ENCODE measurements at places on chromosomes 1 and 21.
A peak's percentile ranks its signal among the peaks of the same experiment; 100 is the strongest.

GRCh38 chr1:244388961-244389360 lies 62.7 kb downstream of the ADSS2 start:
- DNase-seq: no peak

DNA sequence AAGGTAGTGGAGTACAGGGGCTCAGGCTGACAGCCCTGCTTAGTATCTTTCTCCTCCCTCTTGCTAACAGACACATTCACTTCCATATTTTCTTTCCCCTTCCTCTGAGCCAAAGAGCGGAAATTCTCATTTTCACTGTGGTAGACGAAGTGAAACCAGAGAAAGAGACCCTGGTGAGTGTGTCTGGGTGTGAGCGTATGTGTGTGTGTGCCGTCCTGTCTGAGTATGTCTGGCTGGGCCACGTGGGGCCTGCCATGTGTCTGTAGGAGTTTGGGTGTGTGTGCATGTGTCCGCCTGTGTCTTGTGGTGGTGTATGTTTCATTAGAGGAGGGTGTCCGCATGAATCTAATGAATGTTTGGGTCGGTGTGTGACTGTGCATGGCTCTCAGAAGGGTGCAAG lies 1.7 kb downstream of the COL8A2 start:
- DNase-seq: no peak

- no peak for DNase-seq
These were observed 1382.6 kb upstream of the ADGRL2 start for GRCh38 chr1:80418134-80418533.

DNA sequence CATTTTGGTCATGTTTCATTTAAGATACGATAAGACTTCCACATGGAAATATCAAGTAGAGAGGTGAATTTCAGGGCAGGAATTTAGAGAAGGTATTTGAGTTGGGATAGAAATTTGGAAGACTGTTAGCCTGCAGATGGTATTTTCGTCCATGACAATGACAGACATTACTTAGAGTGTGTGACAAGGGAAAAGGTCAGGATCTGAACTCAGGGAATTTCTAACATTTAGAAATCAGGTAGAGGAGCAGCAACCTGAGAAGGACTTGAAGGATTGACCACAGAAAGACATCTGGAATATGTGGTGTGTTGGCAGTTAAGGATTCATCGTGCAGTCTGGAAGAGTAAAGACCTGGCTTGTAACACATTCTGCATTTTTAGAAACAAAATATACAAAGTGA lies 57.9 kb downstream of the RABGAP1L start:
- no peak for DNase-seq

DNA sequence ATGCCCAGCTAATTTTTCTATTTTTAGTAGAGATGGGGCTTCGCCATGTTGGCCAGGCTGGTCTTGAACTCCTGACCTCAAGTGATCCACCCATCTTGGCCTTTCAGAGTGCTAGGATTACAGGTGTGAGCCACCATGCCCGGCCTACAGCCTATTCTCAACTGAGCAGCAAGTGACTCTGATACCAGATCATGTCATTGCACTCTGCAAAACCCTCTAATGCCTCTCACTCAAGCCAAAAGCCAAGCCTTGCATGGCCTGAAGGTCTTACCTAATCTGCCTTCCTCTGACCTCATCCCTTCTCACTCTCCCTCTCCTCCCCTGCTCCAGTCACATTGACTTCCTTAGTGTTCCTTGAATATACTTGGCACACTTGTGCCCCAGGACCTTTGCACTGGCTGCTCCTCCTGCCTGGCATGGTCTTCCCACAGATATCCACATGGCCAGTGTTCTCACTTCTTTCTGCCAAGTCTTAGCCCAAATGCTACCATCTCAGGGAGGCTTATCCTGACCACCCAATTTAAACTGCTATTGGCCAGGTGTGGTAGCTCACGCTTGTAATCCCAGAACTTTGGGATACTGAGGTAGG lies 8.2 kb upstream of the ASAP3 start:
- DNase-seq: no peak

DNA sequence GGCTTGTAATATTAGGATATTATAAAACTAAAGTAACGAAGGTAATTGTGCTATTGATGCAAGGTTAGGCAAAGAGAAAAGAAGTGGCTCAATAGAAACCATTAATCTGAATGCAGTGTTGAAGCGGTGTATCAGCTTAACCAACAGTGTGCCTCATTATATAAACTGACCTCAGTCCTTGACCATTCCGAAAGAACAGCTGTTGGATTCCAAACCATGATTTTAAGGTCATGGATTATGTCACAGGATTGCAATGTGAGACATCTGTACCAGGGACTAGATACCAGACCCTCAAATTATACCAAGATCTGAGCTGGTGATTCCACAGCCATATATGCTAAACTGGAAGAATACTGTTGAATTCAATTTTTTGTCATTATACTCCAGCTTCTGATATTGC lies 134.2 kb upstream of the HP1BP3 start:
- no peak for DNase-seq

DNA sequence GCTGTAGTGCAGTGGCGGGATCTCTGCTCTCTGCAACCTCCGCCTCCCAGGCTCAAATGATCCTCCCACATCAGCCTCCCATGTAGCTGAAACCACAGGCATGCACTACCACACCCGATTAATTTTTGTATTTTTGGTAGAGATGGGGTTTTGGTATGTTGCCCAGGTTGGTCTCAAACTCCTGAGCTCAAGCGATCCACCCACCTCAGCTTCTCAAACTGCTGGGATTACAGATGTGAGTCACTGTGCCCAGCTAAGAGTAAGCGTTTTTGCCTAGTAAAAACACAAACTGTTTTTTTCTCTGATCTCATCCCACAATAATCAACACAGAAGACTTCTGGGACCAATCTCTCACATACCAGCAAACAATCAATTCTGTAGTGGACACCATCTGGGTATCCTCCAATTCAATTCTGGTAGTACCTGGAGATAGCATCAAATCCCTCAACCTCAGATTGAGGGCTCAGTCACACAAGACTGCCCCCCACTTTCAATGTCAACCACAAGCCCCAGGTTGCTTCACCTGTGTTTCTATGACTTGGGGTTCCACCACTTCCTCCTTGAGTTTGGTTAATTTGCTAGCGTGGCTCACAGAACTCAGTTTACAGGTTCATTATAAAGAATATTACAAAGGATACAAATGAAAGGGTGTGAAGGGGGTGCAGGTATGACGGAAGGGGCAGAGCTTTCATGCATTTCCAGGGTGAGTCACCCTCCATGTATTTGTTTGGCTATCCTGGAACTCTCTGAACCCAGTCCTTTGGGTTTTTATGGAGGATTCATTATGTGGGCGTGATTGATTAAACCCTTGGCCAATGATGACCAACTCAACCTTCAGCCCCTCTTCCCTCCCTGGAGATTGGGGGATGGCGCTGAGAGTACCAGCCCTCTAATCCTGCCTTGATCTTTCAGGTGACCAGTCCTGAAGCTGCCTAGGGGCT lies 40.0 kb upstream of the RHOU start:
- no peak for DNase-seq

DNA sequence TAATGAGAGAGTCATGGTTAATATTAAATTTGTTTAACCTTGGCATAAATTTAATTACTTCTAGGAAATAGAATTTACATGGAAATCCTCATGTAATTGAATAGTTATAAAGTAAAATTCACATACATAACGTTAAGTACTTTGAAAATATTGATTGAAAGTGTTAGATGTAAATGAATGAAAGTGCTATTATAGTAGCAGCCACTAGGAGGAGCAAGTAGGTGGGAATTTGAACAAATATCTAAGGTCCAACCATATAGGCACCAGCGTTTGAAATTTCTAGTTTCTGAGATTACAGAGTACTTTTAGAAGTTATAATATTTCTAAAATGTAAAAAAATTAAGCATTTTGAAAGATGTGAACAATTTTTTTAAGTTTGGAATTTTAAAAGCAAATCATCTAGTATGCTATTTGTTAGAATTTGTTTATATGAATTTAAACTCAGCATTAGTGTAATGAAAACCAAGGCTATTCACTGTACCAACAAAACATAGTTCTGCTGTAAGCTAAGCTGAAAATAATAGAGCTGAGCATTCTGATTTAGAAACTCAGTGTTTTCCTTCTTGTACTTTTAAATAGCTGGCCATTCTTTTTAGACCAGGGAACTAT lies 3.3 kb downstream of the B3GALT2 start:
- DNase-seq: no peak

DNA sequence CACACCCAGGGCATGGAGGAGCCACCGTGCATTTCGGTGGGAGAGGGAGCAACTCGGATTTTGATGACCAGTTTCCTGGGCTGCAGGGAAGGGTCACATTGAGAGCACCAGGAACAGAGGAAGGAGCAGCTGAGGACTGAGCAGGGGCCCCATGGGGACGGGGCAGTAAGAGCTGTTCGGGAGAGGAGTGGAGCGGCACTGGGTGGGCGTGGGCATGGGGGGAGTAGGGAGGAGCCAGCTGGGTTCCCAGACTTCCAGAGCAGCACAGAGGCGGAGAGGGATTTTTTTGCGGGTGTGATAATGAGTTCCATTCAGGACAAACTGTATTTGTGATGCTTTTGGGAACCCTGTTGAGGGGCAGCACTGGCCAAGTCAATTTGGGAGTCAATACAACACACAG lies 17.4 kb upstream of the GPR153 start:
- DNase-seq: no peak

- DNase-seq: no peak
These were observed 2.8 kb downstream of the TGFB2 start for GRCh38 chr1:218347723-218348627.

DNA sequence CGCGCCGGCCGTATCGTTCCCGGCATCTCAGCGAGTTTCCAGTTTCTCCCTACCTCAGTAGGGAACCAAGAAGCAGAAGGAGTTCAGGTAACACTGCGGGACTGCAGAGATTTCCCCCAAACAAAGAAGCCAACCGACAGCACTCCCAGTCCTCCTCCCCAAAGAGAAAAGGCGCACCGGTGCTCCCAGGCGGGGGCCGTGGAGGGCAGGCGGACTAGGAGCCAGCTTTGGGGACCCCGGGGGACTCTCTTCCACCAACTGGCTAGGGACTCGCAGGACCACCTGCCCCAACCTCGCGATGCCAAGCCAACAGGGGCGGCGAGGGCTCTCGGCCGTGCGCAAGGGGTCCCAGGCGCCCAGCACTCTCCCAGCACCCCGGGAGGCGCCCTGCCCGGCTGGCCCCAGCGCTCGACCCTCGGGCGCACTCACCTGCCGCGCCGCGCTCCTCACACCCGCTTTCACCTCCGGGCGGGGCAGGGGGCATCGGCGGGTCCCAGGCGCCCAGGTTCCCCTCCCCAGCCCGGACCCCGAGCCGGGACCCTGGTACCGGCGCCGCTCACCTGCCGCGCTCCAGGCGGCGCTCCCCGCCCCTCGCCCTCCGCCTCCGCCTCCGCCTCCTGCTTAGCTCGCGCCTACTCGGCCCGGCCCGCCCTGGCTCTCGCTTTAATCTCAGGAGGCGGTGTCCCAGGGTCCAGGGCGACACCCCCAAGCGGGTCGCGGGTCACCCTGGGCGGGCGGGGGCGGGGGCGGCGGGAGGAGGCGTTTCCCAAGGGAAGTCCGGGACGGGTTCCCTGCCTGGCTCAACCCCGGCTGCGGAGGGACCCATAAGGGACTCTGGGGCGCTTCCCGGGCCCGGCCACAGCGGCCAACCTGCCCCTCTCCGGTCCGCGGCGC lies at the start of gene TMPRSS2:
Gene TMPRSS2, minus strand, starts transcription at position 638 of the 894 bp plus-strand sequence. CDS start 10,025 bp downstream, outside the sequence.
- DNase-seq: no peak

GRCh38 chr1:232951180-232951579 lies 769 bp downstream of the NTPCR start:
- DNase-seq: no peak

- DNase-seq: no peak
These were observed 11.1 kb downstream of the EFCAB7 start for GRCh38 chr1:63534406-63534805.

DNA sequence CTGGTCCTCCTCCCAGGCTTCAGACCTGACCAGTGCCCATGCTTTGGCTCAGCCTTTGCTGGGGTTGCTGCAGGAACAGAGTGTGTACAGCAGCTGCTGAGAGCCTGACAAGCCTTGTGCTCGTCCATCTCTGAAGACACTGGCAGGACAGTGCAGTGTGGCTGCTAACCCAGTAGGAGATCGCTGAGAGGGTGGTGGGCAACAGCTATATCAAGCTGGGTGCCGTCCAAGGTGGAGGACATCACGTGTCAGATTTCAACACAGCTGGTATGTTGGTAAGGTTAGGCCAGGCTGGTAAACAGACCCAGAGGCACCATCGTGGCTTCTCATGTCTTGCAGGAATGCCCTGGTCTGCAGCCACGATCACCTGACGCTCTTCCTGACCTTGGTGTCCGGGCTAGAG lies 17.9 kb upstream of the SLC25A34 start:
- DNase-seq: no peak

GRCh38 chr1:117241512-117241911 lies 30.8 kb upstream of the VTCN1 start:
- DNase-seq: no peak

DNA sequence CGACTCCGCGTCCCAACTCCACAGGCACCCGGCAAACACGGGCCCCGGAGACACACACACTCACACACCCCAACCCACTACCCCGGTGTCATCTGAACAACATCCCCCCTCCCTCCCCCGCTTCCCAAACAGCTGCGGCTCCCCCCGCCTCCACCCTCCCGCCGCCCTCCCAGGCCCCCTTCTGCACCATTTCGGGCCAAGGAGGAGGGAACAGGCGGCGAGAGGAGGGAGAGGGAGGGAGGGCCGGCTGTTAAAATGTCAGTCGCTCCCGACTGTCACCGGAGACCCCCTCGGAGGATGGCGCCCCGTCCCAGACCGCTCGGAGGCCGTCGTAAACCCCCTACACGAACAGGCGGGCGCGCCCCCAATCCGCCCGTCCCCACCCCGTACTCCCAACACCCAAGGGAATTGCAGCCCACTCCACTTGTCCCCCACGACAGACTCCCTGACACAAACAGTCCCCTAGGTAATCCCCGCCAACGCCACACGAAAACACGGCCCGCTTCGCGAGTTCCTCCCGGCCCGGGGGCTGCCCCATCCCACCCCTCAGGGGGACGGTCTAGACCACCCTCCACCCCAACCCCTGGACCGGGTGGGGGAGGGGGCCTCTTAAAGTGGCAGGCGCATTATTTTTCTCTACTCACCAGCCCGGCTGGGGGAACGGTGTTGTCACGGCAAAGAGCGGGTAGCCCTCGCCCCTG lies 583 bp downstream of the MEF2D start:
- no peak for DNase-seq

GRCh38 chr1:12125422-12126355 lies 41.1 kb upstream of the TNFRSF1B start:
- DNase-seq: no peak

DNA sequence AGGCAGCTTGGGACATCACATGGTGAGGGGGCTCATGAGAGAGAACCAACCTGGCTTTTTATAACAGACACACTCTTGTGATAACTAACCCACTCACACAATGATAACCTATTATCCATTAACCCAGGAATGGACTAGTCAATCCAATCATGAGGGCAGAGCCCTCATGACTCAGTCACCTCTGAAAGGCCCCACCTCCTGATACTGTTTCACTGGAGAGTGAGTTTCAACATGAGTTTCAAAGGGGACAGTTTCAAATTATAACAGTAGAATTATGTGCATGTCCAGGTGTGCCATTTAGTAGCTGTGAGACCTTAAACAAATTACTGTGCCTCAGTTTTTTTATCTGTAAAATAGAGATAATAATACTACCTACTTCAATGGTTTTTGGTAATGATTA lies 47.6 kb upstream of the PPP2R5A start:
- no peak for DNase-seq

- DNase-seq: no peak
These were observed 143.0 kb upstream of the ZRANB2 start for GRCh38 chr1:71223641-71224340.

- DNase-seq: peak; percentile 96
These were observed 87.4 kb downstream of the FASLG start for GRCh38 chr1:172746091-172746949.

All from GM04503 (cell line).